ENCODE measurements at places on chromosomes 1 and 21.

GRCh38 chr1:68916221-68916902, 419.5 kb upstream of the DEPDC1 start:
- no peak for DNase-seq

DNA sequence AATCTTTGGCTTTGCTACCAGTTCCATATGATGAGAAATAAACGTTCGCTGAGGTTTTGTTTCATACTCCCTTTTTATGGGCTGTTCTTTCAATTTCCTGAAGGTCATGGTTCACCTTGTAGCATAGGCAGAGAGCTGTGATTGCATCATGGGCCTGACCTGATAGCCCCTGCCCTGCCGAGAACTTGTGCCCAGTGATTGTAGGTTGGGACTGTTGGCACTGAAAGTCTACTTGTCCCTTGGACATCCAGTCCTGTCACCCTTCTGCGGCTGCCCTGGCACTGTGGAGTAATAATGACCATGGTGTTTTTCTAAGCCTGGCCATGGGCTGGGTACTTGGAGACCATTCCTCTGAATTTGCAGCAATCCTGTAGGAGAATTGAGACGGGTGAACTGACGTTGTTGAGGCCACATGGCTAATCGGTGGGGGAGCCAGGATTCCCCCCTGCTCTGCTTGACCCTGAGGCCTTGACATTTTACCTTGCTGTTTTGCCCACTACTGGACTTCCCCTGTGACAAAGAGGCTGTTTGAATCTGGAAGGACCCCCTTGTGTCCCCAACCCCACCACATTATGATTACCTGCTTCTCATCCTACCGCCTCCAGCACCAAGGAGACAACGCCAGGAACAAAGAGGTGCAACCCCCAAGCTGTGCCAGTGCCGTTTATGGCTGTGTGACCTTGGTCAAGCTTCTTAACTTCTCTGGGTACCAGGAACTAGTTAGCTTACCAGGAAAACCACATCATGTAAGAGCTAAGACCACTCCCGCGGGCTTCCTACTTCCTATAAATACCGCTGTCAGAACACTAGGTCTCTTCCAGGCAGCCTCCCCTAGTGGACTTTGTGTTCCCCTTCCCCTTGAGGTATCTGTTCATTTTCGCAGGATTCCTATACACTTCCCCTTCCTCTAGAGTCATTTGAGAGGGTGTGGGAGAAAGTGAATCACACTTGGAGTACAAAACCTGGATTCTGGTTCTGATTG, 23.4 kb downstream of the SESN2 start:
- DNase-seq: no peak

DNA sequence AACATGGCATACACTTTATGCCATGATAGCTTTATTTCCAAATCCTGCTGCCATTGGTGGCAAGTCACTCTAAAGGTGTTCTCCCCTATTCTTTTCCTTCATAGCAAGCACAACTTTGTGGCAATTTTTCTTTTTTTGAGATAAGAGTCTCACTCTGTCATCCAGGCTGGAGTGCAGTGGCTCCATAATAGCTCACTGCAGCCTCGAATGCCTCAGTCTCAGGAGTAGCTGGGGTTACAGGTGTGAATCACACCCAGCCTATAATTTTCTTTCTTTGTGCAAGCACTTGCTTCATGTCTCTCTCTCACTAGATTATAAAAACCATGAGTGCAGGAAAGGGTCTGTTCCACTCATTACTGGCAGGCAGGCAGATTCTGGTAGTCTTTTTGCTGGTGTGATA, 5.4 kb upstream of the KDM4A start:
- no peak for DNase-seq

DNA sequence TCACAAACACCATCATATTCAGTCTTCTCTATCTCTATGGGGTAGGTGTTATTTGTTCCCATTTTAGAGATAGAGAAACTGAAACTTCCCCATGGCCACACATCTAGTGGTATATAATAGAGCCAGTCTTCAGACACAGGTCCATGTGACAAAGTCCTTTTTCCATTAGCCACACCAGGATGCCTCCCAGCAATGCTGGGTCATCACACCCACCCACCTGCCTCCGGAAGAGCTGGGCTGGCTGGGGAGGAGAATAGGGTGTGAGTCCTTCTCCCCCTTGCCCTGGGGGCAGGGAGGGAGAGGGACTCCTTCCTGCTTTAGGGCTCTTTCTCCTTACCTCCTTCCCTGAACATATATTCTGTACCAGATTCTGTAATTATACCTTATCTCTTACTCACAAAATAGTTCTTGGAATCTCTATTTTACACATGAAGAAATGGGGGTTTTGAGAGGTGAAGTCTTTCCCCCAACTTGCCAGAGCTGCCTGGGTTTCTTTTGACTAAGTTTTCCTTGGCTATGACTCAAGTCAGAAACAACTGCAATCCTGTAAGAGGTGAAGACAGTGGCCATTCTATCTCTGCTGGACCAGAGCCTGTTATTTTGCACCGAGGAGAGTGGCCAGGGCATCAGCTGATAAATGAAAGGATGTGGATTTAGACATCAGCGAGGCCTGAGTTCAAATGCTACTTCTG, 30.0 kb downstream of the SOX13 start:
- no peak for DNase-seq

- no peak for DNase-seq
Observed at GRCh38 chr1:240306673-240307072, 215.0 kb downstream of the FMN2 start.
